Placental pericyte (primary cell): ENCODE measurements at places on chromosomes 7 and 10. TPM values are rescaled to one million over a fixed set of nuclear protein-coding genes. Genes with fewer than 3 reads are reported as not detected.

ITIH2 gene
- total RNA-seq: not detected in 2 replicates

ATP6V0E2 gene
- total RNA-seq: 15.8 and 20.9 TPM in 2 replicates

ZNF107 gene
- total RNA-seq: 0.66 and 3.4 TPM in 2 replicates

PDZD7 gene
- 0.22 and 0.57 TPM in 2 replicates for total RNA-seq

SLC12A9 gene
- 16.9 and 27.5 TPM in 2 replicates for total RNA-seq

MBL2 gene
- not detected in 2 replicates for total RNA-seq

MOSPD3 gene
- total RNA-seq: 7.0 and 9.0 TPM in 2 replicates

ZNF804B gene
- not detected in 2 replicates for total RNA-seq

ACTL6B gene
- not detected in 2 replicates for total RNA-seq

CASP7 gene
- total RNA-seq: 13.1 and 34.8 TPM in 2 replicates

ASAH2B gene
- total RNA-seq: 2.4 and 5.9 TPM in 2 replicates

DCLRE1A gene
- 3.7 and 7.9 TPM in 2 replicates for total RNA-seq

SUN3 gene
- total RNA-seq: not detected in 2 replicates

CPA1 gene
- 1.8 TPM in 1 of 2 replicates, not detected in the other for total RNA-seq

ADAMTS14 gene
- 2.2 and 12.5 TPM in 2 replicates for total RNA-seq

DDX56 gene
- 41.4 and 88.2 TPM in 2 replicates for total RNA-seq

HUS1 gene
- total RNA-seq: 18.6 and 35.6 TPM in 2 replicates

SPDYE2 gene
- not detected in 2 replicates for total RNA-seq

EPHB6 gene
- 2.4 and 26.8 TPM in 2 replicates for total RNA-seq

RADIL gene
- 0.86 and 1.8 TPM in 2 replicates for total RNA-seq

MEST gene
- total RNA-seq: 97.6 and 860 TPM in 2 replicates

SLC16A12 gene
- total RNA-seq: 0.14 and 0.22 TPM in 2 replicates

WNT8B gene
- not detected in 2 replicates for total RNA-seq

SLC13A4 gene
- 0.14 TPM in 1 of 2 replicates, not detected in the other for total RNA-seq

VWC2 gene
- total RNA-seq: not detected in 2 replicates

CEP55 gene
- 1.3 and 55.1 TPM in 2 replicates for total RNA-seq

LOXL4 gene
- 23.0 and 70.5 TPM in 2 replicates for total RNA-seq

KRIT1 gene
- 50.8 and 53.5 TPM in 2 replicates for total RNA-seq

FIS1 gene
- total RNA-seq: 97.4 and 164 TPM in 2 replicates

H2BK1 gene
- not detected in 2 replicates for total RNA-seq

UCMA gene
- total RNA-seq: not detected in 2 replicates

ZNF467 gene
- total RNA-seq: 0.72 and 4.8 TPM in 2 replicates

HOXA5 gene
- under 0.01 and 3.4 TPM in 2 replicates for total RNA-seq

TLX1 gene
- total RNA-seq: not detected in 2 replicates

NKX2-3 gene
- total RNA-seq: not detected in 2 replicates

LIPM gene
- total RNA-seq: not detected in 2 replicates

BLNK gene
- not detected in 2 replicates for total RNA-seq

CDNF gene
- 0.86 and 1.1 TPM in 2 replicates for total RNA-seq

TMEM176B gene
- 0.29 TPM in 1 of 2 replicates, not detected in the other for total RNA-seq

CFAP46 gene
- under 0.01 TPM in 1 of 2 replicates, not detected in the other for total RNA-seq

TMEM176A gene
- total RNA-seq: not detected in 2 replicates

PIK3AP1 gene
- under 0.01 and 0.43 TPM in 2 replicates for total RNA-seq

LIPN gene
- not detected in 2 replicates for total RNA-seq

DNAJC2 gene
- 21.2 and 25.8 TPM in 2 replicates for total RNA-seq

SPDYE1 gene
- total RNA-seq: not detected in 2 replicates

YWHAG gene
- 137 and 166 TPM in 2 replicates for total RNA-seq

DGKI gene
- 2.6 and 10.0 TPM in 2 replicates for total RNA-seq

ARHGAP22 gene
- 7.0 and 140 TPM in 2 replicates for total RNA-seq

ALOX5 gene
- total RNA-seq: under 0.01 TPM in 1 of 2 replicates, not detected in the other

FAM25C gene
- total RNA-seq: not detected in 2 replicates

C10orf143 gene
- total RNA-seq: 0.22 and 0.29 TPM in 2 replicates

FAM25A gene
- total RNA-seq: not detected in 2 replicates

KCTD7 gene
- total RNA-seq: 8.6 and 14.2 TPM in 2 replicates
